Melanocyte of skin (primary cell): ENCODE measurements at places on chromosomes 1 and 21. TPM values are rescaled to one million over a fixed set of nuclear protein-coding genes. Genes with fewer than 3 reads are reported as not detected.

Gene EFNA3
- 0.33 TPM in 1 of 2 replicates, not detected in the other for total RNA-seq

Gene ZNF683
- not detected in 2 replicates for total RNA-seq

Gene IGSF5
- total RNA-seq, result under 0.01 TPM in 1 of 2 replicates, not detected in the other

Gene ACTL8
- not detected in 2 replicates for total RNA-seq

Gene SPRR3
- not detected in 2 replicates for total RNA-seq

Gene ADIPOR1
- 204 and 230 TPM in 2 replicates for total RNA-seq

Gene LAX1
- not detected in 2 replicates for total RNA-seq

Gene LRRC3
- 0.62 and 1.7 TPM in 2 replicates for total RNA-seq

Gene OR2T33
- total RNA-seq, result not detected in 2 replicates

Gene NBL1
- total RNA-seq, result 48.7 and 68.3 TPM in 2 replicates

Gene ZNF684
- total RNA-seq, result 5.2 and 5.8 TPM in 2 replicates

Gene SORT1
- 82.3 and 96.1 TPM in 2 replicates for total RNA-seq

Gene SHE
- total RNA-seq, result 1.00 and 1.2 TPM in 2 replicates

Gene NRIP1
- total RNA-seq, result 41.0 and 46.3 TPM in 2 replicates

Gene LRRIQ3
- 1.4 and 3.0 TPM in 2 replicates for total RNA-seq

Gene UBL4B
- total RNA-seq, result not detected in 2 replicates

Gene FHAD1
- under 0.01 and 0.15 TPM in 2 replicates for total RNA-seq

Gene MPL
- not detected in 2 replicates for total RNA-seq

Gene SPATA46
- total RNA-seq, result not detected in 2 replicates

Gene ITPKB
- 143 and 147 TPM in 2 replicates for total RNA-seq

Gene TP73
- total RNA-seq, result under 0.01 TPM in 1 of 2 replicates, not detected in the other

Gene TGFB2
- 1.7 and 2.9 TPM in 2 replicates for total RNA-seq

Gene SPATA1
- 1.0 and 2.2 TPM in 2 replicates for total RNA-seq

Gene POU3F1
- 0.67 and 3.9 TPM in 2 replicates for total RNA-seq

Gene C1orf185
- not detected in 2 replicates for total RNA-seq

Gene CHI3L1
- total RNA-seq, result not detected in 2 replicates

Gene MFAP2
- 17.6 and 26.2 TPM in 2 replicates for total RNA-seq

Gene CLEC20A
- 0.46 TPM in 1 of 2 replicates, not detected in the other for total RNA-seq

Gene LCE6A
- not detected in 2 replicates for total RNA-seq

Gene MYBPH
- total RNA-seq, result not detected in 2 replicates

Gene GPR137B
- 120 and 188 TPM in 2 replicates for total RNA-seq

Gene SPRR5
- total RNA-seq, result not detected in 2 replicates

Gene CCDC190
- total RNA-seq, result not detected in 2 replicates

Gene DNAJC6
- total RNA-seq, result 6.7 and 8.2 TPM in 2 replicates

Gene SLC2A5
- under 0.01 TPM in 1 of 2 replicates, not detected in the other for total RNA-seq

Gene VPS72
- 31.6 and 36.8 TPM in 2 replicates for total RNA-seq

Gene PROK1
- not detected in 2 replicates for total RNA-seq

Gene ZNF692
- total RNA-seq, result 19.0 and 22.2 TPM in 2 replicates
